ENCODE measurements at places on chromosomes 4 and X.

DNA sequence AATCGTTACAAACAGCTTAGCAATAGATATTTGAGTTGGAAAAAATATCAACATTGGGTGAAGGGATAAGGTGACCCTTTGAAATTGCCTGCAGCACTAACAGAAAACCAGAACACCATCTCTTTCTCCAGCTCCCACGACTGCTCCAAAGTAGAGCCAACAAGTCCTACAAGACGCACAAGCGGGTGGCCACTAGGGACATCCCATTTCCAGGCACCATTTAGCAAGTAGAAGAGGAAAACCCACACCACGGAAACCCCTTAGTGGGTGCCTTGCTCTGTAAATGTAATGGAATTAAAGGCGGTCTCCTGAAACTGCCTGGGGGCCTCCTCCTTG is 1.9 kb downstream of the ARHGAP6 start:
- DNase-seq: no peak

GRCh38 chr4:45477311-45477733 is 646.5 kb downstream of the GABRG1 start:
- no peak for DNase-seq

GRCh38 chrX:151776181-151776731 is 41.7 kb downstream of the CNGA2 start:
- DNase-seq: no peak

GRCh38 chrX:11209798-11210414 is 83.3 kb upstream of the AMELX start:
- no peak for DNase-seq

DNA sequence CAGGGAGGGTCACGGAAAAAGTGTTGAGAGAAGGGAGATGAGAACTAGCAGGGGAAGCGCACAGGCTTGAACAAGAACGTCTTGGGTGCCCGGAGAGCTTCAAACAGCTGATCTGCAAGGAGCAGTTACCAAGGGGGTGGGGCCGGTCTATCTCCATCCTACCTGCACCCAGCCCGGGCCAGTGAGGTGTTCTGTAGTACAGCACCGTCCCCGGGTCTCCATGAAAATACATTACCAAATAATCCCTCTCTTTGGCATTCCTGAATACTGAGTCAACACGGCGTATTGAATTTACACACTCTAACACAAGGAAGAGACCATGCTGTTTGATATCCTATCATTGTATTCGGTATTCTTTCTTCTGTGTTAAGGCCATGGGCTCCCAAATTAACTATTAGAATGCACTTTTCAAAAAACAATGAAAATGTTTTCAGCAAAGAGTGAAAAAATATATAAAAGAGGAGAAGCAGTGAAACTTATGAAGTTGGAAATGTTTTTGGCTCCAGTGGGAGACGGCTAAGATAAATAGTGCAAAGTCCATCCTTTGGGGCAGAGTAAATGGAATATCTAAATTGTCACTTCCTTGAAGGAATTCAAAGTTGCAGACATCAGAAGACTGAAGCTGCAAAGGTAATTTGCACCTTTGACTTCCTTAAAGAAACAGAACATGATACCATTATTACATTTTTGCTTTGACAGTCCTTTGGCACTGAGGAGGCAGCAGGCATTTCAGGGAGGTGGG is 90.3 kb downstream of the DHRSX start:
- DNase-seq: no peak

DNA sequence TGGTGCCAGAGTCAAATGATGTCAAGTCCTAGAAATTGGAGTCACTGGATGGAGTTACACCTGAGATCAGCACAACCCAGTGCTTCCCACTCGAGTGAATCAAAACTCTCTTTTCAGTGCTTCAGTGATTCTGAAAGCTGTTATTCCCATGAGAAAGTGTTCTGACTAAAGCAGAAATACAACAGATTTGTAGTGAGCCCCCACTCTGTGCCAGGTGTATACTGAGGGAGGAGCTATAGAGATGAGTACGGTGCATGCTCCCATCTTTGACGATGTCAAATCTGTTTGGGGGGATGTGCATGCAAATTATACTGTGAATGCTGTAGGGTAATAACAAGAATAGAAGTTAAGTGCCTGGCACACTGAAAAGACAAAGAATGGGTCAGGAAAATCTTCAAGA is 330.2 kb downstream of the HS3ST1 start:
- DNase-seq: no peak

GRCh38 chrX:16712548-16713155 is at the start of gene CTPS2:
TSS of gene CTPS2 (minus strand) at chrX:16712669. CDS start at chrX:16702902, 9,767 bp downstream.
- DNase-seq: peak; percentile 79

- DNase-seq: no peak
Measured at GRCh38 chr4:58658701-58659100, 1548.5 kb upstream of the IGFBP7 start.

Measured in erythroblast (primary cell).